Amygdala (tissue), 56 donors: ENCODE measurements at places on chromosomes 12 and 14.

DNA sequence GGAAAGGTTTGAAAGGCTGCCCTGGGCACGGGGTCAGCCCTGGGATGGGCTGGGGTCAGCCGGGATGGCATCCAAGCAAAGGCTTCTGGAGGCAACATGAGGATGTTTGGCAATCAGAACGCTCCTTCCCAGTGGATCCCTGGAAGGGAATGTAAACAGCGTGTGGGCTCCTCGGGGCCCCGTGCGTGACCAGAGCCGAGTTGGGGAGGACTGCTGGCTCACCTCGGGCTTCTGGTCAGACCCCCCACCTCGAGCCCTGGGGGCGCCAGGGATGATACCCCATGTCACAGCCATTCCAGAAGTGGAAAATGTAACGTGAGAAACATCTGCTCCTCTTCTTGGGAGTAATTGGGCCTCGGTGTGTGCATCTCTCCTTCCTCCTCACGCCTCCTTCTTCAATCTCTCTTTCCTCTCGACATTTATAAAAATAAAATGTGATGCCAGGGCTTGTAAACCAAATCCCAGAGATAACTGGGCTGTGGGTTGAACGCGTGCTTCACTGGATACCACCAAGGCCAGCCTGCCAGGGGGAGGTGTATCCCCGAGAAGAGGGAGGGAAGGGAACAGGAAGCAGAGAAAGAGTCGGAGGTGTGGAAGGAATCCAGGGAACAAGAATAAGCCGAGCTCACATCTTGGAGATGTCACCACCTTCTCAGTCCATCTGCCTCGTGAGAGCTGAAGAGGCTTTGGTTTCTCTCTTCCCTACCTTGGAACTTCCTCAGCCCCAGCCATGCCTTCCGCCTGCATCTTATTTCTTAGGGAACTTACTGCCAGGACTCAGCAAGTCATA is 144.8 kb downstream of the NUAK1 start:
- DNase-seq = no peak

DNA sequence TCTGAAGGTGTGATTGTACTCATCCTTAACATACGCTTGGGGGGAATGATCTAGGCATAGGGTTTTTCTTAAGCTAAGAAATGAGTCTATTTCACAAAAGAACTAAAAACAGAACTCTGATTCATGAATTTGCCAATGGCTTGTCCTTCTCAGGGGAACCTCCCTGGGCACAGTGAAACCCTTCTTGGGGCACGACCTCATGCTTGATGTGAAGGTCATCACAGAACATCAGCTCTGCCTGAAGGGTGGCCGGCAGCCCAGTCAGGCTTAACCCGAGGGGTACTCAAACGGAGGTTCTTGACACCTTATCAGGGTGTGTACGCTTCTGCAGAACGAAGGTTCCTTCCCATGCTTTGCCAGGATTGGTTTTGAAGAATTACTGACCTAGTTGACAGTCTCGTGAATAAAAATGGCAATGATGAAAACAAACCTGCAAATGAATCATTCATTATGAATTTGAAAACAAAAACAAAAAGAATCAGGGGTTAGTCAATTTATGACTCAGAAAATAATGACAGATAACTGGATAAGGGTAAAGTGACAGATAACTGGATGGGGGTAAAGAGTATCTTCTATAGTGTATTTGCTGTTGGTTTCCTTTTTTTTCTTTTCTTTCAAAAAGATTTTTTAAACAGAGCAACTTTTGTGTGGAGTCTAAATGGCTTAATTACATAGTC is 86.4 kb downstream of the GALNT8 start:
- no peak for DNase-seq

GRCh38 chr12:113248842-113249435 is 27.7 kb downstream of the TPCN1 start:
- DNase-seq = no peak

DNA sequence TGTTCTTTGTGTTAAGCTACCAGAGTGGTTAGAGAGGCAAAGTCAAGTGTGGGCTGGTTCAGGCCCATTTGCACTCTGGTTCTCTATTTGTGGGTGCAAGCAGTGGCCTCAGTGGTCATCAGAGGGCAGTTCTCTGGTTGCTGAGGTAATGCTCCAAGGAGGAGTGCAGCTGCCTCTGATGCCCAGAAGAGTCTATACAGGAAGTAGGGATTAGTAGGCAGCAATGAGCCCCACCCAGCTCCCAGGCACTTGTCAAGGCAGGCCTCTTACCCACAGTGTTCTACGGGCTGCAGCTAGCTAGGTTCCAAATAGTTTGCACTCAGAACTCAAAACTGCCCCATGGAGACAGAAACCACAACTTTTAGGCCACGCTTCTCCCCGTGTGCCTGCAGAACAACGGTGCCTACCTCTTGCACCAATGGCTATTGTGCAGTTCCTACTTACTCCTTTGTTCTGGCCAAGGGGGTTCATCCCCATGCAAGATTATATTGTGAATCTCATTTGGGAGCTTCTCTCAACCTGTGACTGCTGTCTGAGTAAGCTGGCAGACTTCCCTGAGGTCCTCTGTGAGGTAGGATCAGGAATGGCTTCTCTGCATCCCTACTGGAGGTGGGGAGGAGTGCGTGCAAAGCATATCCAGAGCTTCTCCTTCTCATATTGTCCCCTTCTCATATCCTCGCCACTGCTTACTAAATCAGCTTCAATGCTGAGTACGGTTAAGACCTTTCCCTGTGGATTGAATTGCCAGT is 410.3 kb upstream of the LMO3 start:
- DNase-seq = no peak

DNA sequence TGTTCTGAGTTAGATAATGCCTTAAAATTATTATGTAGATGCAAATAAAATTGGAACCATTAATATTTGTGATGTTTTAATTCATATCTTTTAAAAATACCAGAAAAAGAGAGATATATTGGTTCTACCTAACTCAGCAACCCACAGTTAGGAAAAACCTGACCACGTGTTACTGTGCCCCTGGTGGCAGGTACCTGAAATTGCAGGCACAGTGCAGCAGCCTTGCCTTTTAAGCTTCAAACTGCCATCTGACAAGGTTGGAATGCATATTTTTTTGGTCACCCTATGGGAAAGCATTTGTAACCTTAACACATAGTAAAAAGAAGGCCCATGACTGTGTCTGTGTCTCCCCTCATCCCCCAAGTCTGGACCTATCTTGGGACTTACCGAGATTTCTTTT is 109.4 kb upstream of the NOS1 start:
- DNase-seq = no peak

DNA sequence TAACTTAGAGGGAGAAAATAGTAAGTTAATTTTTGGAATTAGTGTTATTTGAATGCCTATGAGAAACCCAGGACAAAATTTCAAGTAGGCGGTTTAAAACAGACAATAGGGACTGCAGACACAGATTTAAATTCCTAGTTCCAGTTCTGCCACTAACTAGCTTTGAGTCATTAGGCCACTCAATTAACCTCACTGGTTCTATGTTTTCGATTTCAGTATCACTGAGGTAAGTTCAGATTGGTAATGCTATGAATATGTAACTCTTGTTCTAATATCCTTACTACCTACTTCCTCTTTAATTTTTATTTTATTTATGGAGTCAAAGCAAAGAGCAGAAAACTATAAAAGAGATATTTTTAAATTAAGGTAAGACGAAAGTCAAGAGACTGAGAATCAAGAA is 52.6 kb downstream of the GALC start:
- DNase-seq = no peak

GRCh38 chr14:105850853-105851581 is 324.6 kb downstream of the TMEM121 start:
- DNase-seq = no peak

DNA sequence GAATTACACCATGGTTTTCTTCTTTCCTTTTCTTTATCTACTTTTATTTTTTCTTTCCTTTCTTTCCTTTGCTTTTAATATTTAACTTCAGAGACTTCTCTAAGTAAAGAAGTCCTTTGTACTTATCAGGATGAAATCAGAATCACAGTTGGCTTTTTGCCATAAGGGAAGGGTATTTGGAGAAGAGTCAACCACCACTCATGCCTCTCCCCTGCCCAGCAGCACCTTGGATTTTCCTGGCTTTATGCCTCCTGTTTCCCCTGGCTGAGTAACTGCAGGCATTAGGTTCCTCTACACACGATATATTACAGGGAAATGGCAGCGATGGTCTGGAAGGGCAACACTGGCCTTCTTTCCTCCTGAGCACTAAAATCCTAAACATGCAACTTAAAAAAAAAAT is 266.4 kb upstream of the CAND1 start:
- DNase-seq = no peak

- no peak for DNase-seq
Measured at GRCh38 chr12:45122768-45123380, 72.0 kb upstream of the DBX2 start.

- no peak for DNase-seq
Measured at GRCh38 chr12:57380300-57380699, 50.5 kb downstream of the R3HDM2 start.

DNA sequence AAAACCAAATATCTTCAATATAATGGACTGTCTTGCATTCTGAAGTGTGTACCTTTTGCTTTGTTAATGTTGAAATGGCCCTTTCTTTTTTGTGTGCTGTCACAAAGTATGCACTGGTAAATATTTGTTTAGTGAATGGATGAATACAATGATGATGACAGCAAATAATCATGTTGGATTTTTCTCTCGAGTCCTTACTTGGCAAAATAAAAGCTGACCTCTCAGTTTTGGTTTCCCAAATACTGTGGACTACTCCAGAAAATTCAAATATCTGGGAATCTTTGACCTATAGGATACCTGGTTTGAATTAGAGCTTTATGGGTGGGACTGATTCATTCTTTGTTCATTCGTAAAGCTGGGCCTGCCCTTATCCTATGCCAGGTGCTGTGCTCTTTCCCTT is 5.5 kb downstream of the UBE3B start:
- DNase-seq = no peak

DNA sequence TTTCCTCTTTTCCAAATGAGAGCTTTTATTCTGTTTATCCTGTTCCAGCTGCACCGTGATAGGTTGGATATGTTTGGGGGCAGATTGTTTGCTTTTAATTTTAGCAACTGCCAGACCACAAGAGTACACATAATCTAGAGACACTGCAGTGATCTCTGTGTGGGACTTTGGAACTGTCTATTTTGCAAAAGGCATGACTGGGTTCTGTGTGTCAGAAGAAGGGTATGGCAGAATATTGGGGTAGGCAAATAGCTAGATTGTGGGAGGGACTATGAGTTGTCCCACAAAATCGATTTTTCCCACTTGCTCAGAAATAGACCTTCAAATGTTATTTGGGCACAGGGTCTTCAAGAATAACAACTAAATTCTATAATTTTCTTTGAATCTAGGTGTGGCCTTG is 275.9 kb upstream of the KITLG start:
- no peak for DNase-seq

- no peak for DNase-seq
Measured at GRCh38 chr12:116425256-116426193, 133.7 kb upstream of the MAP1LC3B2 start.

DNA sequence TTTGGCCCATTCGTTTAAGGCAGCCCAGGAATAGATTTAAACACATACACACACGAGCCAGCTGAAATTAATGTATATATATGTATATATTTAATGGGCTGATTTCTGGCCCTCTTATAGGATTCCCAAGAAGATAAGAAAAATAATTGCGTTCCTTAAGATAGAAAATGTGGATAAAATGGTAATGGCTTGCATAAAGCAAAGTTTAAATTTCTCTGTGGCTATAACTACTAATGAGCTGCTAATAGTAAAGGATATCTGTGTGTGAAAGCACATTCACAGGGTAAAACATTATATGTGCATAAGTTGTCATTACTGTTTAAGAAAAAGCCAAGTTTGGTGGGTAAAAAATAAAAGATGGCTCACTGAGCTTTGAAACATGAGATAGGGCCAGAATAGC is 133.6 kb upstream of the AMIGO2 start:
- no peak for DNase-seq

DNA sequence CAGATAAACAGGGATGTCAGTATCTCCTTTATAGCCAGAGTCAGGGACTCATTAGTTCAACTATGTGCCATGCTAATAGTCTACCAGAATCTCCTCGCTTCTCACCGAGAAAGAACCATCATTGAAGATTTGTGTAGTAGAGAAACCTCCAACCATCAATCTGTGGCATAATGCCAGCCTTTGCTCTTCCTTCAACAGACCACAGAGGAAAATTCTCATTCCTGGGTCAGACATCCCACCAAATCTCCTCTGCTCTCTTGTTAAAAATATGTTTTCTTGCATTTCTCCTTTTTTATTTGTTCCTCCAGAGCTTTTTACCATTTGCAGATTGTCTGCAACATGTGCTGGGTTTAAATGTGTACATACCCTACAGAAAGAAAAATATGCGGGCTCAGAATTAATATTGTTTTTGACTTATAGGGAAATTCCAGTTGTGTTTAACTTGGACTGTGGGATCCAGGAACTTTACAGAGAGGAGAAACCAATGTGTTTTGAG is 64.9 kb downstream of the LLPH start:
- DNase-seq = no peak

GRCh38 chr14:104302794-104303405 is 164.5 kb downstream of the KIF26A start:
- DNase-seq = no peak

DNA sequence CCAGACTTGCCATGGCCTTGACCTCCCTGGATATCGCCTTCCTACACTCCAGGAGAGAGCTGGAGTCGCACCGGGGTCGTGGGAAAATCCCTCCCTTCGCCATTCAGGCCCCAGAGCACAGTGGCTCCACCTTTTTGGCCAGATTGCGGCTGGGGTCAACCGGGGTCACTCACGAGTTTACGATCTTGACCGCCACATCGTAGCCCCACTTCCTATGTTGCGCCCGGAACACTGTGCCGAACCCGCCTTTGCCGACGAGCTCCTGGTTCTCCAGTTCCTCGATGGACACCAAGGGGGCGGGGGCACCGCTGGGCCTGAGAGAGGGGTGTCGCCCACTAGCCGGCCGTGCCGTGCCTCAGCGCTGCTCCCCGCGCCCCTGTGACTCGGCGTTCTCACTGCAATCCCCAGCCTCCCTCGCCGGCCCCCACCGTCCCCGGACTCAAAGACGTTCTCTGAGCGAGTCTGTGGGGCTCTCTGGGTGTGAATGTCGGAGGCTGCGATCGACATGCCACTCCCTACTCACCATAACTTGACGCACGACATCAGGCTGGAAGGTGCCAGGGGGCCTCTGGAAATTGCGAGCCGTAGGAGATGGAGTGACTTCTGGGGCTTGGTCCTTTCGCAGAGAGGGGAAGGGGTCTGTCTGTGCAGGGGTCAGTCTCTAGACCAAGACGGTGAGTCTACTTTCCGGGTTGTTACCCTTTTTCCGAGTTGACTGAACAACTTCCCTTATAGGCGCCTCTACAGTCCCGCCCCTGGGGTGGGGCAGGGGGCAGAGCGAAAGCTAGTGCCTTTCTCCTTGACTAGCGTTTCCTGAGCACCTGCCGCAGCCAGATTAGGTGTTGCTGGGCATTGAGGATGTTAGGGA is at the start of gene RIPK3:
TSS of gene RIPK3 (minus strand) at position 708 of the 868 bp plus-strand sequence. CDS start at position 543, 165 bp downstream.
- no peak for DNase-seq

- no peak for DNase-seq
Measured at GRCh38 chr14:58942516-58942915, 246.0 kb upstream of the DAAM1 start.
